ENCODE measurements at places on chromosomes 7 and 10. TPM values are rescaled to one million over a fixed set of nuclear protein-coding genes. Genes with fewer than 3 reads are reported as not detected.

The CNPY1 gene
- total RNA-seq, result not detected

The SPRN gene
- not detected for total RNA-seq

The BTBD16 gene
- not detected for total RNA-seq

The GRID1 gene
- total RNA-seq, result not detected

The UFSP1 gene
- total RNA-seq, result 3.1 TPM

The FAM25A gene
- not detected for total RNA-seq

The DNAH11 gene
- 4.2 TPM for total RNA-seq

The ZCWPW1 gene
- total RNA-seq, result 0.53 TPM

The CH25H gene
- total RNA-seq, result 0.57 TPM

The IQUB gene
- 0.43 TPM for total RNA-seq

The KCNH2 gene
- total RNA-seq, result 0.07 TPM

The RTKN2 gene
- 0.80 TPM for total RNA-seq

The PRF1 gene
- total RNA-seq, result not detected

All from thoracic aorta endothelial cell (primary cell).